T1000 (cell line): ENCODE measurements at places on chromosomes 2 and 18.

DNA sequence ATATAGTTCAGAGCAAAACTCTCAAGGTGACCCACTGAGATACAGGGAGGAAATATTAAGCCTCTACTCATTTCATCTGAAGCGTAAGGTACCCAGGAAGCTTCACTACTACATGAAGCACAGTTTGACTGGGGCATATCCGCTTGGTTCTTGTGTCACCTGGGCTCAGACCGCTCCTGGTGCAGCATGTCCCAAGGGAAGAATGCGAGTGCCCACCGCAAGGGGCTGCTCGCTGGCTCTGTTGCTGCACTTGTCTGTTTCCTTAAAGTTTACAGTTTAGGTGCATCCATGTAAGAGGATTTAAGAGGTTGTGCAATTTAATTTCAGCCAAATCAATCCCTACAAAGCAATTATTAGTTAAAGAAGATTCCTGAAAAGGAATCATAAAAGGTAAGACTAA is 507.8 kb downstream of the FBXO15 start:
- no peak for DNase-seq

DNA sequence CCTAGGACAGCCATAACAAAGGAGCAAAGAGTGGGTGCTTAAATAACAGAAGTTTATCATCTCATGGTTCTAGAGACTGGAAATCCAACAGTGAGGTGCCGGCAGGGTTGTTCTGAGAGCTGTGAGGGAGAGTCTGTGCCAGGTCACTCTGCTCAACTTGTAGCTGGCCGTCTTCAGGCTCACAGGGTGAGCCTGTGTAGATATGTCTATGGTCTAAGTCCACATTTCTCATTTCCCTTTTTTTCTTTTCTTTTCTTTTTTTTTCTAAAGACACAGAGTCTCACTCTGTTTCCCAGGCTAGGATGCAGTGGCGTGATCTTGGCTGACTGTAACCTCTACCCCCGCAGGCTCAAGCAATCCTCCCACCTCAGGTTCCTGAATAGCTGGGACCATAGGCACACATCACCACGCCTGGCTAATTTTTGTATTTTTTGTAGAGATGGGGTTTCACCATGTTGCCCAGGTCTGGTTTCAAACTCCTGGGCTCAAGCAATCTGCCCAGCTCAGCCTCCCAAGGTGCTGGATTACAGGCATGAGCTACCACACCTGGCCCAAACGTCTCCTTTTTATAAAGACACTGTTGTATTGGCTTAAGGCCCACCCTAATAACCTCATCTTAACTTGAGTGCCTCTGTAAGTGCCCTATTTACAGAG is 142.2 kb downstream of the SP3 start:
- DNase-seq = no peak

- no peak for DNase-seq
Measured at GRCh38 chr2:48529676-48530032, 300 bp upstream of the STON1 start.

GRCh38 chr2:126858013-126858412 is 40.7 kb upstream of the TEX51 start:
- DNase-seq = no peak

GRCh38 chr2:903223-903900 is 47.3 kb upstream of the SNTG2 start:
- DNase-seq = no peak
